Activated CD4-positive, alpha-beta T cell treated with anti-CD3 and anti-CD28 coated beads for 36 hours (primary cell): ENCODE measurements at places on chromosomes 6 and 20.

DNA sequence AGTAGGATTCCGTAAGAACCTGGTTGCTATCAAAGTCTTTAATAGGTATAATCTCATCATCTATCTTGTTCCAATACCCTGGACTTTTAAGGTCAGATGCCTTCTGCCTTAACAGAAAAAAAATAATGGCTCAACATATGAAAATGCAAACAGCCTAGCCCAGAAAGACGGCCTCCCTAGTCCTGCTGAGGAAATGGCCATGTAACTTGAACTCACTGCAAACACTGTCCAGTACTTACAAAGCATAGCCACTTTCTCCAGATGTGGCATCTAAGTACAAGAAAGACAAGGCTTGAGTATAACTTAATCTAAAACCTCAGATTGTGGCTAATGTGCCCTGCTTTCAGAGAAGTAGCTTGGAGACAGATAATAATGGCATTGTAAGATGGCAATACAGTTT, 26.5 kb downstream of the FASTKD5 start:
- DNase-seq: no peak

DNA sequence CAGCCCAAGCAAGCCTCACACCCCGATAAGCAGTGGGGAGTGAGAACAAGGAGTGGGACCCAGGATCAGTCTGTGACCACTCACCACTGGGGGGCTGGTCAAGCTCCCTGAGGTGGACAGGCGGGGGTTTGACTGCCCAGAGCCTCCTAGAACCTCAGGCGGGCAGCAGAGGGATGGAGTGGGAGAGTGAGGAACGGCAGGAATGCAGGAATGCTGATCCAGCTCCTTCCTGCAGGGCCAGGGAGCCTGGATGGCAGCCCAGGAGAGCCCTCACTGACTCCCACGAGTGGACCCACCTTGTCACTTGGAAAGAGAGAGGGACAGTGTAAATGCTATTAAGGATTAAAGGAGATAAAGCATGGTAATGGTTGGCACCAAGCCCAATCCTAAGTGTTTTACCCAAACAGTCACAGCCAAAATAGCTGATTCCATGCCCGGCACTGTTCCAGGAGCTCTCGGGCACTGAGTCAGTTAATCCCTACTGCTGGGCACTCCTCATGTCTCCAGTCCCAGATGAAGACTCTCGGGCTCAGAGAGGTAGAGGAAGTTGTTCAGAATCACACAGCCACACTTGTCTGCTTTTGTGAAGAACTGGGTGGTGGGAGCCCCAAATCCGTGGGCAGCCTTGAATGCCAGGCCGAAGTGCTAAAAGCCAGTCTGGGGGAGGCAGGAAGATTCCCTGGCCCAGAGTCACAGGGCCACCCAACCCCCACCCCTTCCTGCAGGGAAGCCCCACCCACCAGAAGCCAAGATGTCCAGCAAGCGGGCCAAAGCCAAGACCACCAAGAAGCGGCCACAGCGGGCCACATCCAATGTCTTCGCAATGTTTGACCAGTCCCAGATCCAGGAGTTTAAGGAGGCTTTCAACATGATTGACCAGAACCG, 3.1 kb downstream of the MYL9 start:
- no peak for DNase-seq

GRCh38 chr6:87731818-87732661, 30.0 kb upstream of the AKIRIN2 start:
- peak; percentile 67 for DNase-seq

DNA sequence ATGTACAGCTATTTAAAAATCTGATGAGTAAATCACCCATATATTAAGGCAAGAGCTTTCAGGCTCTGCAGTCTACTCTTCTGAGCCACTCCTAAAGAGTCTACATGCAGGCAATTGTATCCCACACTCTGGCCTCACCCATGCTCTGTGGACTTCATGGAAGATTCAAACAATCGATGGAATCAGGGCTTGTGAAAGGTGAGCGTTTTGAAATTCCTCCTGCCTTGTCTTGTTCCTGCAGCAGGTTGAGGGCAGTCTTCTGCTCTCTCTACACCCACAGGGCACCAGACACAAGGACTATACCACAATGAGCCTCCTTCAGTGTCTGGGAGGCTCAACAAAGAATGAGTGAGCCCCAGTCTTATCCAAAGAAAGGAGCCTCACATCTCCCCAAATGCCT, 51.1 kb downstream of the TBC1D7 start:
- no peak for DNase-seq

- DNase-seq: no peak
Measured at GRCh38 chr20:4866429-4866828, 134.9 kb downstream of the SLC23A2 start.

GRCh38 chr6:50141100-50141499, 91.4 kb upstream of the DEFB112 start:
- DNase-seq: no peak

DNA sequence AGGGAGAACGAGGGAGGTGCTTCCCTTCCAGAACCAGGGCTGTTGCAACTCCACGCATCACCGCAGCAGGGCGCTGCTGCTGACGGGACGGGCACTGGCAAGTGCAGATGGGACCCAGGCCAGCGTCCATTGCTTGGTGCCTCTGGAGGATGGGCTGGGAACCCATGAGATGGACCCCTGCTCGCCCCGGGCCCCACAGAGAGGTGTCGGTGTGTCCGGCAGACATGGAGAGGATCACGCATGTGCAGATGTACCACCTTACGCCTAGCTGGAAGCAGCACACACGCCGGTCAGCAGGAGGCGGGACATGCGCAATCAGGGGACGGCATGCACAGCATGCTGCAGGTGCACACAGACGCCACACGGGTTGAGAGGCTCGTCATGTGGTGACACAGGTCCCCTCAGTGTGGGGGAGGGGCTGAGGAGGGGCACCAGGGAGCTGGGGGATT, 5.7 kb downstream of the CABLES2 start:
- DNase-seq: no peak

DNA sequence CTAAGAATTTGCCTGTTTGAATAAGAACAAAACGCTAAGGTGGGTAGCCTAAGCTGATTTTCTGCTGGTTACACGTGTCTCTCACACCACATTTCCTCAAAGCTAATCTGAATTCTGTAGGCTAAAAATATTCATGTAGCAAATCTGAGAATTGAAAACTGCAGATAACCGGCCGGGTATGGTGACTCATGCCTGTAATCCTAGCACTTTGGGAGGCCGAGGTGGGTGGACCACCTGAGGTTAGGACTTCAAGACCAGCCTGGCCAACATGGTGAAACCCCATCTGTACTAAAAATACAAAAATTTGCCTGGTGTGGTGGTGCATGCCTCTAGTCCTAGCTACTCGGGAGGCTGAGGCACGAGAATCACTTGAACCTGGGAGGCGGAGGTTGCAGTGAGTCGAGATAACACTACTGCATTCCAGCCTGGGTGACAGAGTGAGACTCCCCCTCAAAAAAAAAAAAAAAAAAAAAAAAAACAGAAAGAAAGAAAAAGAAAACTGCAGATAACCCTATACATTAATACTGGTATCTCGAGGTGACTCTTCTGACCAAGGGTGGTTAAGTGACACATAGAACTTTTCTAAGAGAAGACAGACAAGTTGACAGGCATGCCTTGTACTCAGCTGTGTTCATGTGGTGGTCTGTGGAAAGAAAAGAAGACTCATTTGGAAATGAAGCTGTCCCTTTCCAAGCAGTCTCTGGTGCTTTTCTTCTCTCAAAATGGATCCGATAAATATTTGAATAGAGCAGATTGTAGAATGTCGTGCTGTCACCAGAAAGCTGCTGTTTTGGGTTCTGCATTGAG, 24.7 kb upstream of the ASXL1 start:
- peak; percentile 63 for DNase-seq

- no peak for DNase-seq
Measured at GRCh38 chr6:128167552-128167951, 266.7 kb upstream of the THEMIS start.
